Stimulated activated CD4-positive, alpha-beta T cell treated with anti-CD3 and anti-CD28 coated beads, Interleukin-12 subunit alpha, Interleukin-12 subunit beta, amount 100 ng/mL, for 24 hours (primary cell): ENCODE measurements at places on chromosomes 2 and 18.

- no peak for DNase-seq
Measured at GRCh38 chr18:9708434-9709303, 568 bp downstream of the RAB31 start.

DNA sequence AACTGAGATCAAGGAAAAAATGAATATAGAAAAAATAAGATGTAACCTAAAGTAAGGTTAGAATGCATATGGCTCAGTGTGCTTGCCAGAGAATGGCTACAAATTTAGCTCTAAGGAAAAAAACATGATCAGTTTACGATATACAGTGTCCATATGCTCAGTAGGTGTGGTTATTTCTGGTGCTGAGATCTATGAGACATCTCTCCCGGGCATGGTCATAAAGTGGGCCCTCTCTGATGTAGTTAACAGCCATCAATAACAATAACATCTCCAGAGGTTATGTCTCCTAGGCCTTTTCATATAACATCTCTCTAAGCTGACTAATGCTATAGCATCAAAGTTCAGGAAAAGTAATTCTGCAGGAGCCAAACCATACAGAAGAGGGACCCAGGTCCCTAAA, 56.3 kb upstream of the UBE2E3 start:
- DNase-seq = no peak

DNA sequence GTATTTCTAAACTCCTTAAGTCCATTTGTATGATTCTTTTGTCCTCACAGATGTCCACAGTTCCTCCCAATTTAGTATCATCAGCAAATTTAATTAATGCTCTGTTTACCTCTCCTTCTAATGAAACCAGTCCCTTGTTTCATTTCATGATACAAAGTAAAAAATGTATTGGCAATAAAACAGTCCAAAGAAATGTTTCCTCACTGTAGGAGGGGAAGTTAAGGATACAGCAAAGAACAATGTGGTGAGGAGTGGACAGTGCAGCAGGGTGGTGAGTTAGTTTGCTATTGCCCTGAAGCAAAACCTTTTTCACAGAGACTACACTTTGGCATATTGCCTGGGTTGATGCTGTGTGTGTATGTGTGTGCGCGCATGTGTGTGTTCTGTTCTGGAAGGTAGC, 401.5 kb downstream of the ARHGAP15 start:
- DNase-seq = no peak

GRCh38 chr2:105112345-105112744, 74.5 kb downstream of the MRPS9 start:
- no peak for DNase-seq

- peak; percentile 36 for DNase-seq
Measured at GRCh38 chr2:61016392-61017002, 1.0 kb upstream of the PEX13 start.

- DNase-seq = no peak
Measured at GRCh38 chr18:44197832-44198611, 482.7 kb upstream of the SETBP1 start.

DNA sequence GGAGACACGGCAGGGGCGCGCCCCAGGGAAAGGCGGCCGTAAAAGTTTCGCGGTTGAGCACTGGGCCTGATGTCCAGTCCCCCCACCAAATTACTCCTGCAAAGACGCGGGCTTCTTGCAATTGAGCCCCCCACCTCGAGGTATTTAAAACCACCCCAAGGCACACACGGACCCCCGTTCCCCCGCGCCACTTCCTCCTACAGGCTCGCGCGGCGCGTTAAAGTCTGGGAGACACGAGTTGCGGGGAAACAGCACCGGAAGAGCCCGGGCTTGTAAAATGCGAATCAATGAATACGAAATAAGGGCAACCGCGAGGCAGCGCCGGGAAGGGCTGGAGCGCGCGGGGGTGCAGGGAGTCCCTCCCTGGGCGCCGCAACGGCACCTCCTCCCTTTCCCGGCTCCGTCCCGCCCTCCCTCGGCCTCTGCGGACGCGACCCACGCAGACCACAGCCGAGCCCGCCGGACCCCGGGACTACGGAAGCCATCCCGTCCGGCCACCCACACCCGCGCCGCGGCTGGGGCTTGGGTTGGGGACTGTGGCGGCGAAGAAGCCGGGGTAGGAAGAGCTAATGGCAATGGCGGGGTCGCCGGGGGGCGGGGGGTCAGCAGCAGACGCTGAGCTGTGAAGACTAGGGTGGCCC, 918 bp upstream of the NETO1 start:
- DNase-seq = no peak

GRCh38 chr2:1705557-1706076, 38.7 kb downstream of the PXDN start:
- no peak for DNase-seq

DNA sequence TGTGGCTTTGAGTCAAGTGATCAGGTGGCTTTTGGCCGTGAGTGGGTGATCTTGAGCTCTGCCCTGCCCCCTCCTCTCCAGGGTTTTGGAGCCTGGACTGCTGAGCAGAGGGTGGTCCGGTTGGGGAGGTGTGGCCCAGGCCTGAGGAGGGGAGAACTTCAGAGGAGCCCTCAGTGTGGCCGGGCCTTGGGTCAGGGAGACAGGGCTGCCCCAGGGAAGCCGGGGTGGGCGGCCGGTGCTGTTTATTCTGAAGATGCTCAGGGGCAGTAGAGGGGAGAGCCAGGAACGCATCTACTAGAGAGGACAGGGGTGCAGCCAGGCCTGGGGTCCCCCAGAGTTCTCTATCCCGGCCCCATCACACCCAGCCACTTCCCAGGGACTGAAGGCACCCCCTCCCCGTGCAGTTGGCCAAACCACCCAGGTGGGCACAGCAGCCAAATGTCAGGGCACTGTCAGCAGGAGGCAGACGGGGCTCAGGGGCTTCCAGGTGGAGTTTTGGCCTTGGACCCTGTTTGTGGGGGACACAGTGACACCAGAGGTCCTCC, 963 bp downstream of the ERFE start:
- DNase-seq = no peak

DNA sequence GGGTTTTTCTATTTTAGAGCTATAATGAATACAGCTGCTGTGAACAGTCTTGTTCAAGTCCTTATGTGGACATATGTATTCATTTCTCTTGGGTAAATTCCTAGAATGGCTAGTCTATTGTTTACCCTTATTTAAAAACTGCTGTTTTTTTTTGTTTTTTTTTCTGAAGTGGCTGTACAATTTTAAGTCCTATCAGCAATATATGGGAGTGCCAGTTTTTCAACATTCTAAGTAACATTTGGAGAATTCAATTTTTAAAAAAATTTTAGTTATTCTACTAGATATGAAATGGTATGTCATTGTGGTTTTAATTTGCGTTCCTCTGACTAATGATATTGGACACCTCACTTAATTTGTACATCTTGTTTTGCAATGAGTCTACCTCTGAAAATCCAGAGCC, 349.7 kb downstream of the SATB2 start:
- DNase-seq = no peak

- no peak for DNase-seq
Measured at GRCh38 chr2:9961013-9961412, 9.5 kb downstream of the GRHL1 start.

DNA sequence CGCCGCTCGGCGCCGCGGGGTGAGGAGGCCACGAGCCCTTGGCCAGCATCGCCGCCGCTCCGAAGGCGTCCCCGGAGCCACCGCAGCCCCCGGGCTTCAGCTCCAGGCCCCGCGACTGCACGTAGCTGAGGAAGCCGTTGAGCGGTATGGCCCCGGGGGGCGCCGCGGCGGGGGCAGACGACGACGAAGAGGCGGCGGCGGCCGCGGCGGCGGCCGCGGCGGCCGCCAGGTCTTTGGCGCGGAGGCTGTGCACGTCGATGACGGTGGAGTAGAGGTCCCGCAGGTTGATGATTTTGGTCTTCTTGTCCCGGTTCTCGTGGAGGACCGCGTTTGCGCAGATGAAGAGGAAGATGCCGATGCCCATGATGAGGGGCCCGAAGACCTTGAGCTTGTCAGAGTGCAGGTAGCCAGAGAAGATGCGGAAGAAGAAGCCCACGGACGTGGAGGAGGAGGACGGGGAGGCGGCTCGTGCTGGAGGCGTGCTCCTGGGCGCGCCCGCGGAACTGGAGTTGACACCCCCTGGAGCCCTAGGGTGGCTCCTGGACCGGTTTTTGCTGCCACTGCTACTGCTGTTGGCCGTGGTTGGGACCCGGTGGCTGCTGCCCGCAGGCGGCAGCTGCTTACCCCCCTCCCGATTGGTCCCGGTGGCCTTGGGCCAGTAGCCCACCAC, 4.0 kb downstream of the TMEM200C start:
- no peak for DNase-seq

GRCh38 chr2:8803658-8804379, 33.6 kb downstream of the KIDINS220 start:
- DNase-seq = peak; percentile 42

DNA sequence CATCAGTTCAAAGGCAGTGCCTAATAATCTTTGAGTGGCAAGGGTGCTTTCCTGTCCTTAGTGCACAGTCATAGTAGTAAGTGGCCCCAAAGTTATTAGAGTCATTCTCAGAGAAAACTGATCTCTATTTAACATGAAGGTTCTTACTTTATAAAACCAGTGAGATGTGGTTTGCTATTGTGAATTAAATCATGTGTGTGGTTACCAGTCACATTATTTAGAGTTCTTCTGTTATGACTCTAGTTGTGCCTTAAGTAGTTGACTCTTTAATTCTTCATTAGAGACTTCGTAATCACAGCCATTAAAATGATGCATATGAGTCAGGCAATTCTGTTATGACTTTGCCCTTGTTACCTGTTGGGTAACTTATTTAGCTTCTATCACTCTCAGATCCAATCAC, 1392.9 kb upstream of the ACVR2A start:
- DNase-seq = no peak

DNA sequence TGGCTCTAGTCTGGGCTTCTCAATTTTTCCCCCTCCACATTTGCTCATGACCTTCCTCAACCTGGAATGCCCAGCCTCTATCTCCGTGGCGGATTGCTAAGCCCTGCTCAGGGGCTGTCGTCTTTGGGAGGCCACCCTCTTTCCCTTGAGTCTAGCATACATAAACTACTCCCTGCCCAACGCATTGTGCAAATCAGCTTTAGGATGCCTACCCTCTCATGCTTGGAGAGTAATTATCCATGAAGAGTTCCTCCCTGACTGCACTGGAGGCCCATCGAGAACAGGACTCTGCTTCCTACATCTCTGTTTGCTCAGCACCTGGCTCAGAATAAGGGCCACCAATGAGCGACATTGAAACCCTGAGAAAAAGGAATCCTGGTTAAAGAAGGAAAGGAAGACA, 53.7 kb upstream of the NPAS2 start:
- no peak for DNase-seq

- no peak for DNase-seq
Measured at GRCh38 chr18:38386146-38386545, 820.5 kb upstream of the CELF4 start.

- DNase-seq = no peak
Measured at GRCh38 chr2:10647886-10648605, 41.7 kb downstream of the NOL10 start.

GRCh38 chr2:238097201-238097987, 2.7 kb upstream of the ESPNL start:
- no peak for DNase-seq

GRCh38 chr2:237435844-237436587, 22.1 kb upstream of the COL6A3 start:
- no peak for DNase-seq

DNA sequence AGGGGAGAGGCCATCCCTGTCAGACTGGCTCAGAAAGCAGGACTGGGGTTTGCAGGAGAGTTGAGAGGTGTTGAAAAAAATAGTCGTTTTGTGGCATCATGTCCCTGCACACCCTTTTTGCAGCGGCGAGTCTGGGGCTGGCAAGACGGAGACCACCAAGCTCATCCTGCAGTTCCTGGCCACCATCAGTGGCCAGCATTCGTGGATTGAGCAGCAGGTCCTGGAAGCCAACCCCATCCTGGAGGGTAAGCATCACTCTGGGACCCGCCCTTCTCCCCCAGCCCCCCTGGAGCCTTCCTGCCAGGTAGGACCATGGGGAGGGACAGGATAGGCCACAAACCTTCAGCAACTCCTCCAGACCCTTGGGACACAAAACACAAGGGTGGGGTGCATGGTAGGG, 34.2 kb downstream of the MYO7B start:
- no peak for DNase-seq

DNA sequence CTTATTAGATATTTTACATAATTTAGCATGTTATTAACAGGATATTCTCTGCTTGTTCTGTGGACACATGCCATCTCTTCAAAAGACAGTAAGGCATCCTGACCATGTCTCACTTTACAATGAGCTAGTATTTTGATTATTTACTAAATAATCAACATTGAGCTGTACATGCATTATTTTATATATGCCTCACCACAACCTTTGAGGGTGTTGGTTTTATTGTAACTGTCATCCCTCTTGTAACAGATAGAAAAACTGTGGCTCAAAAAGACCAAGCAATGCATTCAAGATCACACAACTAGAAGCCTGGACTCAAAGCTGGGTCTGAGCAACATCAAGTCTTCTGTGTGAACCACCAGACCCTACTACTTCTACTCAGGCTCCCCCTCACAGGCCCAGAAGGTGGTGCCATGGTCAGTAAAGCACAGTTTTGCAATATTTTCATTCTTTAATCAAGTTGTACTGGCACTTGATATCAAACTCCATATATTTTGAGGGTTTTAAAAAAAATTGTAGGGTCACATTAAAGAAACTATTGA, 105.1 kb upstream of the ARL5A start:
- DNase-seq = no peak
